Activated CD8-positive, alpha-beta memory T cell treated with anti-CD3 and anti-CD28 coated beads, Interleukin-2, amount 10 ng/mL, durations not matched to agents 7 days and 5 days (primary cell): ENCODE measurements at places on chromosomes 13 and 19.

DNA sequence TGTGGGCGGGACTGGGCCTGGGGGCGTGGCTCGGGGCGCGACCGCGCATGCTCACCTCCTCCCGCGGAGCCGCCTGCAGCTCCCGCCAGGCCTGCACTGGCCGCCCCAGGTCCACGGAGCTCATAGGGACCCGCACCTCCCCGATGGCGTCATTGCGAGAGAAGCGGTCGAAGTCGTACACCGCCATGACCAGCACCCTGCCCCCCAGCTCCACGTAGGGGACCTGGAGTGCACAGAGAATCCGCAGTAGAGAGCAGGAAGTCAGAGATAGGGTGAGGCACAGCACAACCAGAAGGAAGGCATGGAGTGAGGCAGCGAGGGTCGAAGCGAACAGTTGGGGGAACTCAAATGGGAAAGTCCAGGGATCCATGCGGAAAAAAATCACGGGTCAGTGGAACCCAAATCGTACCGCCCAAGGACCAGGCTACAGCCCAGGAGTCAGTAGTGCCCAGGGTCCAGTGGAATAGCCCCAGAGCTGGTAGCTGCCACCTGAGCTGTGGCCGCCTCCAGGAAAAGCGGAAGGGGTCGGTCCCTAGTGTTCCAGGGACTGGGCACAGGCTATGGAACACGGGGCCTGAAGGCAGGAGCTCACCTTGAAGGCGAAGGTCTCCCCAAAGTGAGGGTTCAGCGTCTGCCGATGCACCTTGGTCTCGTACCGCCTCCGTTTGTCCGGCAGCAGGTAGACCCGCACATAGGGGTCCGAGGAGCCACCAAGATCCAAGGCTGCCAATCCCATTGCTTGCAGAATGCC lies 4.8 kb downstream of the SYT5 start:
- no peak overlapping the region for H3K4me3 ChIP-seq
- H3K27ac ChIP-seq: no peak overlapping the region
- H3K4me1 ChIP-seq: peaks cover 27% of the 10 kb centered on the region
- no peaks in the 10 kb centered on the region for H3K36me3 ChIP-seq
- no peak for DNase-seq

- no peaks in the 10 kb centered on the region for H3K4me1 ChIP-seq
- H3K27ac ChIP-seq: no peak overlapping the region
- H3K4me3 ChIP-seq: no peak overlapping the region
- H3K27me3 ChIP-seq: no peaks in the 10 kb centered on the region
- DNase-seq: no peak
Measured at GRCh38 chr13:45156565-45157361, 36.5 kb downstream of the GTF2F2 start.

- no peak overlapping the region for H3K27ac ChIP-seq
- no peaks in the 10 kb centered on the region for H3K4me1 ChIP-seq
- H3K36me3 ChIP-seq: no peaks in the 10 kb centered on the region
- H3K4me3 ChIP-seq: no peak overlapping the region
- DNase-seq: no peak
Measured at GRCh38 chr13:90553159-90553558, 794.3 kb upstream of the MIR17HG start.

GRCh38 chr13:56755181-56755935 lies 385.4 kb upstream of the PRR20A start:
- no peaks in the 10 kb centered on the region for H3K27me3 ChIP-seq
- no peak overlapping the region for H3K4me3 ChIP-seq
- H3K36me3 ChIP-seq: no peaks in the 10 kb centered on the region
- no peak for DNase-seq

DNA sequence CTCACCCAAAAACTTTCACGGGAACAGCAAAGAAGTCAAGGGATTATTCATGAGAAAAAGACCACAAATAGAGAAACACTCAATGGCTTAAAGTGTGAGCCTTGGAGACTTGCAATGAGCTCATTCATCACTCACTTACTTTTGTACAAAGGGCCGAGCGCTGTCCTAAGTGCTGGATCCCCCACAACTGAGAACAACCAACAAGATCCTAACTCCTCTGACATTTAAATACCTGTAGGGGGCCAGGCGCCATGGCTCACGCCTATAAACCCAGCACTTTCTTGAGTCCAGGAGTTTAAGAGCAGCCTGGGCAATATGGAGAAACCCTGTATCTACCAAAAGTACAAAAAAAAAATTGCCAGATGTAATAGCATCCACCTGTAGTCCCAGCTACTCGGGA lies 29.4 kb upstream of the ZNF507 start:
- H3K4me3 ChIP-seq: no peak overlapping the region
- no peak for DNase-seq
- no peak overlapping the region for H3K27ac ChIP-seq
- no peaks in the 10 kb centered on the region for H3K36me3 ChIP-seq
- peaks cover 2% of the 10 kb centered on the region for H3K4me1 ChIP-seq

DNA sequence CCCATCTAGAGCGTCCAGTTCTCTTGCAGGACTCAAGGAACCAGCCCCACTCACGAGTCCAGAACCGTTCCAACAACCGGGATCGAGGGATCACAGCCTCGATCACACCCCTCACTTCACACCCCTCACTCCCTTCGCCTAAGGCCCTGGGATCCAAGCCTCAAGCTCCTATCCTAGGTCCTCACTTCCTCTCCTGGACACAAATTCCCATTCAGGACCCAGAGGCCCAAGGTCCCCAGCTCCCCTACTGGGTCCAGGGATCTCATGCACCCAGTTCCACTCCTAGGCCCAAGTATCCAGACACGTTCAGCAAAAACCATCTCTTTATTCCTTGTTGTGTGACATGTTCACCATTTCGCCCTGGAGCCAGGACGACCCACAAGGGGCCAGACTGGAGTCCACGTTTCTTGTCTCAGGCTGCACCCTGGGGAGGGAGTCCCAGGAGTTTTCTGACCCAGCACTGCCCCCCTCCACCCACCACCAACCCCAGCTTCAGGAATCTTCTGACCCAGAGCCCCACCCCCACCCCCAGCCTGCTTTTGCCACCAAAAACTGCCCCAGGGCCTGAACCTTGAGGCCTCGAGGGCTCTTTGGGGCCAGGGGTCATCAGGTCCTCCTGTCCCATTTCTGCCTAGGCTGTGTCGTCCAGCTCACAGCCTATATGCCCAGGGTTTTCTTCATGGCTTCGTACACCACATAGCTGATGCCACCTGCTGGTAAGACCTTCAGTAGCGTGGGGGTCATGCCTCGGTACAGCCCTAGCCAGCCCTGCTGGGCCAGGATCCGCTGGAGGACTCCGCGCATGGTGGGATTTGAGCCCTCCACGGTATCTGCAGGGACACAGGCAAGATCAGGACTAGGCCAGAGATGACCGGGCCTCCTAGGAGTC lies 1.4 kb upstream of the KHSRP start:
- peak overlapping the region; percentile 92 for H3K27ac ChIP-seq
- peaks cover 38% of the 10 kb centered on the region for H3K4me1 ChIP-seq
- peak; percentile 45 for DNase-seq
- peaks cover 5% of the 10 kb centered on the region for H3K36me3 ChIP-seq

GRCh38 chr19:29259153-29259552 lies 46.2 kb upstream of the UQCRFS1 start:
- no peaks in the 10 kb centered on the region for H3K36me3 ChIP-seq
- no peaks in the 10 kb centered on the region for H3K4me1 ChIP-seq
- no peak overlapping the region for H3K27ac ChIP-seq
- H3K27me3 ChIP-seq: peaks cover 4% of the 10 kb centered on the region

DNA sequence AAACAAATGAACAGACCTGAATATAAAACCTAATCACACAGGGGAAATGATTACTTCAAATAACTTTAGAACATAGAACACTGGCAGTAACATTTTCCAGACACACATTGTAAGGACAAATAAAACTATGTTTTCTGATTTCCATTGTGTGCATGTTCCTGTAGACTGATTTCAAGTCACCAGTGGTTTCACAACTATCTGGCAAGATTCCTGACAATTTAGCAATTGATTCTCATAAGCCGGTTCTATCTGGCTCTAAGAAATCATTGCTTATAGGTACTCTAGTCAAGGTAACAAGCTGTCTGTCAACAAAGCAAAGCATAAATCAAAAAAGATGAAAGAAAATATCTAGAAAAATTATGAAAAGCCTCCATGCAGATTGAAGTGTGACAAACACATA lies 19.6 kb upstream of the PCCA start:
- DNase-seq: no peak
- no peaks in the 10 kb centered on the region for H3K36me3 ChIP-seq
- H3K4me3 ChIP-seq: no peak overlapping the region
- no peak overlapping the region for H3K27ac ChIP-seq

GRCh38 chr13:98233127-98233526 lies 56.1 kb upstream of the RNF113B start:
- H3K27me3 ChIP-seq: peaks cover 5% of the 10 kb centered on the region
- H3K36me3 ChIP-seq: no peaks in the 10 kb centered on the region
- no peaks in the 10 kb centered on the region for H3K4me1 ChIP-seq
- DNase-seq: no peak
- no peak overlapping the region for H3K27ac ChIP-seq

DNA sequence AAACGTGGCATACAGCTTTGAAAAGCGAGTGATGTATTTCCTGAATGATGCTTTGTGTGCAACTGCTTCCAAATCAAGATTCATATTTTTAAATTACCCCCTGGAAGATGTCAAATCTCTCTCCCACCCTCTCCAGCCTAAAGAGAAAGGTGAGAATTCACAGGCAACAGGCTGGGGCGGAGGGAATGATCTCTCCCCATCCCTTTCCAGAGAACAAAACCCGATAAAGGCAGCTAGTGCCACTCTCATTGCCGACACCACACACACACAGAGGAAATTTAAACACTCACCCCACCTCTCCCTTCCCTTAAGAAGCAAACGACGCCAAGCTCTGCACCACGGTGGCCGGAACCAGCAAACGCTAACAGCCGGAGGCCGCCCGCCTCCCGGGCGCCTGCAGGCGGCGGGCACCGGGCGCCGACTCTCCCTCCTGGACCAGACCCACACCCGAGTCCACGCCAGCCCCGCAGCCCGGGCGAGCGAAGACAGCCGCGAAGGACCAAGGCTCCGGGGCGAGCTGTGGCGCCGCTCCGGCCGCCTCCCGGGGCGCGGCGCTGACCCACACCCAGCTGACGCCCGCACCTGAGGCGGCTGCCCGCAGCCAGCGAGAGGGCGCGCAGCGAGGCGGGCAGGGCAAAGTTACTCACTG lies 477 bp downstream of the LNX2 start:
- H3K36me3 ChIP-seq: peaks cover 22% of the 10 kb centered on the region
- no peaks in the 10 kb centered on the region for H3K27me3 ChIP-seq
- peak overlapping the region; percentile 84 for H3K27ac ChIP-seq

- DNase-seq: no peak
- no peak overlapping the region for H3K27ac ChIP-seq
- no peaks in the 10 kb centered on the region for H3K36me3 ChIP-seq
- H3K4me1 ChIP-seq: no peaks in the 10 kb centered on the region
- H3K27me3 ChIP-seq: no peaks in the 10 kb centered on the region
Measured at GRCh38 chr13:87129602-87130300, 541.4 kb upstream of the SLITRK5 start.

DNA sequence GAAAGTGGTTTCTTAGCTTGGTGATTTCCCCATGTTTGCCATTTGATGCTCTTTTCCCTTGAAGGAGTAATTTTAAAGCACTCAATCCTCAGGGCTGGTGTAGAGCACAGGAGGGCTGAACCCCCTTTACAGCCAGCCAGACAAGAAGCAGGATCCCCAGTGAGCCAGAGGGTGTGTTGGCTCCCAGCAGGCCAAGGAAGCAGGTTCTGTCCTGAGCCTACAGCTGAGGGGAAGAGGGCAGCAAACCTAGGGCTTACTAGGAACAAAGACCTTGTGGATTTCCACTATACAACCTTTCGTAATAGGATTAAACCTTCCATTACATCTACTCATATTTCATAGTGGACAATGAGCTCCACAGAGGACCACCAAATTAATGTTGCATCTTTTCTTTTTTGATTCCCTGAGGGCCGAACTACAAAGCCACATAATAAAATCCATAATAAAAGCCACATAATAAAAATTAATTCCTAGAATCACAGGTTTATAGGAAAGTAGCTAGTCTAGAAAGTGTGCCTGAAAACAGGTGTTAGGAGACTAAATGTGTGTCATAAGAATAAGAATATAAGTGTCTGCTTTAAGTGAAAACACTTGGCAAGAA lies 300.2 kb downstream of the DCLK1 start:
- H3K27me3 ChIP-seq: no peaks in the 10 kb centered on the region
- no peak for DNase-seq
- no peaks in the 10 kb centered on the region for H3K4me1 ChIP-seq
- no peak overlapping the region for H3K4me3 ChIP-seq

GRCh38 chr19:45351401-45351952 lies 10.9 kb downstream of the KLC3 start:
- no peak overlapping the region for H3K4me3 ChIP-seq
- DNase-seq: no peak
- peaks cover 5% of the 10 kb centered on the region for H3K36me3 ChIP-seq
- H3K27me3 ChIP-seq: no peaks in the 10 kb centered on the region

- H3K27ac ChIP-seq: peak within 1 kb of the TSS; percentile 90
- peak within 1 kb of the TSS; percentile 80 for H3K4me3 ChIP-seq
- peaks cover 4% of the 10 kb centered on the region for H3K36me3 ChIP-seq
- H3K27me3 ChIP-seq: no peaks in the 10 kb centered on the region
- peaks cover 41% of the 10 kb centered on the region for H3K4me1 ChIP-seq
Measured at GRCh38 chr19:54137699-54138488, at the start of gene CNOT3. Gene CNOT3 (plus strand): TSS chr19:54137762. CDS start chr19:54142979, 5,217 bp downstream.

DNA sequence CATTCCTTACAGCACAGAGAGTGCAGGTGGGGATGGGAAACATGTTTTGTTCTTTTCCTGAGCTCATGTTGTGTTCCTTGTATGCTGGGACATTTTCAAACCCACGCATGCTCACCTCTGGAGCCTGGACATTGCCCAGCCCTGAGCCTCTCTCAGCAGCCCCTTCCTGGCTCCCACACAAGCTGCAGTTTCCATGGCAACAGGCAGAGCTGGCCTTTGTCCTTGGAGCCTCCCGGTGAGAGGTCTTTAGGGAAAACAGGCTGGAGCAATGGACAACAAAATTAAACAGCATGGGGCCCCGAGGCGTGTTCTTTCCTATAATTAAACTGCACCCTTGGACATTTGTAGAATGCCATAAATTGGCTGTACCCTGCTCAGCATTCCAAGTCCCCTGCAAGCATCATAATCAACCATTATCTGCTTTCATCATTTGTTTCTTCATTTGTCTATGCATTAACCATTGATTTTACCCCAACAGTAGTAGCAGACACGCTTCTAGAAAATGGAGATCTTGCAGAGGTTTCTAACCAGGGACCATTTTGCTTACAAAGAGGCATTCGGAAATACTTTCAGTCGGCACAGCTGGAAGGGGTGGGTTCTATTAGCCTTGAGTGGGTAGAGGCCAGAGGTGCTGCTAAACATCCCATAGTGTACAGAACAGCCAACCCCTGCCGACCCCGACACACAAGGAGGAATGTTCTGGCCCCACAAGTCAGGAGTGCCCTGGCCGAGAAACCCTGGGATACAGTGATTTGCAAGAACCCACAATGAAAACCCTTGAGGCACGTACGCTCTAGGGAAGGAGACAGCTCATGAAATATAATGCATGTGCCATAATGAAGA lies 133.4 kb upstream of the PEG3 start:
- no peaks in the 10 kb centered on the region for H3K27me3 ChIP-seq
- H3K27ac ChIP-seq: no peak overlapping the region
- DNase-seq: no peak
- no peaks in the 10 kb centered on the region for H3K36me3 ChIP-seq
- H3K4me3 ChIP-seq: no peak overlapping the region
- H3K4me1 ChIP-seq: no peaks in the 10 kb centered on the region
